ENCODE measurements at places on chromosomes 5 and 9. TPM values are rescaled to one million over a fixed set of nuclear protein-coding genes. Genes with fewer than 3 reads are reported as not detected.

Gene DMRTA1
- total RNA-seq = 0.32 TPM

Gene PCDHA1
- under 0.01 TPM for total RNA-seq

Gene ZDHHC11
- total RNA-seq = 0.64 TPM

Gene P4HA2
- total RNA-seq = 191 TPM

- peak; percentile 26 for DNase-seq
Observed at GRCh38 chr5:157113002-157113401, 4.2 kb upstream of the HAVCR2 start.

- no peak for DNase-seq
Observed at GRCh38 chr5:73625372-73625943, 538 bp upstream of the ARHGEF28 start.

DNA sequence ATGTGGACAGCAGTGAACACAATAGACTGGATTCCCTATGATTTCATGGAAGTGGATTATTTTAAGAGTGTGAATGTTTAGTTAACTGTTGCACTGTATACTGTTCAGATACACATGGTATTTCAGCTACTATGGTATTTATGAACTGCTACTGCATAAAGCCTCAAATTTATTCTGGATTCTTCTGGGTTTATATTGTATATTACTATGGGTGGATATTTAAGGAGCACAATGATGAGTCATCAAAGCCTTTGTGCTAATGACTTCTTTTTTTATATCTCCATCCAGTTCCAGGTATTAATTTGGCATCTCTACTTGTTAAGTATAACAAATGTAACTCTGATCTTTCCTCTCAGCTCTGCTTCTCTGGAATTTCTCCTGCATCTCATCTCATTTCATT, 6.8 kb downstream of the KDM4C start:
- no peak for DNase-seq

GRCh38 chr9:8962084-8962483, 1162.5 kb upstream of the DMAC1 start:
- no peak for DNase-seq

DNA sequence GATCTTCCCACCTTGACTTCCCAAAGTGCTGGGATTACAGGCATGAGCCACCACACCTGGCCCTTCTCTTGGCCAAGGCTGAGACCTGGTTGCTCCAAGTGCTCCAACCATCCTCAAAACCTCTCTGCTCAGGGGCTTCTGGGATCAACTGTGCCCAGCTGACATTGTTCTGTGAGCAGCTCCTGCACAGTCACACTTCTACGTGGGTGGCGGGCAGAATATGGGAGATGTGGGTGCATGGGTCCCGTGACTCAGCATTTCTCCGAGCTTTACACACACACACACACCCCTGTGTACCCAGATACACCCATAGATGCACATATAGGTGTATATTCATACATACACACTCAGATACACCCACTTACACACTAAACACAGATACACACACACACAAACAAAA, 10.5 kb upstream of the MYORG start:
- no peak for DNase-seq

GRCh38 chr9:83154087-83154736, 91.3 kb upstream of the RASEF start:
- DNase-seq = peak; percentile 9

- DNase-seq = no peak
Observed at GRCh38 chr5:88689668-88690408, 193.1 kb downstream of the MEF2C start.

- no peak for DNase-seq
Observed at GRCh38 chr9:114718801-114719221, 36.8 kb upstream of the TEX48 start.

DNA sequence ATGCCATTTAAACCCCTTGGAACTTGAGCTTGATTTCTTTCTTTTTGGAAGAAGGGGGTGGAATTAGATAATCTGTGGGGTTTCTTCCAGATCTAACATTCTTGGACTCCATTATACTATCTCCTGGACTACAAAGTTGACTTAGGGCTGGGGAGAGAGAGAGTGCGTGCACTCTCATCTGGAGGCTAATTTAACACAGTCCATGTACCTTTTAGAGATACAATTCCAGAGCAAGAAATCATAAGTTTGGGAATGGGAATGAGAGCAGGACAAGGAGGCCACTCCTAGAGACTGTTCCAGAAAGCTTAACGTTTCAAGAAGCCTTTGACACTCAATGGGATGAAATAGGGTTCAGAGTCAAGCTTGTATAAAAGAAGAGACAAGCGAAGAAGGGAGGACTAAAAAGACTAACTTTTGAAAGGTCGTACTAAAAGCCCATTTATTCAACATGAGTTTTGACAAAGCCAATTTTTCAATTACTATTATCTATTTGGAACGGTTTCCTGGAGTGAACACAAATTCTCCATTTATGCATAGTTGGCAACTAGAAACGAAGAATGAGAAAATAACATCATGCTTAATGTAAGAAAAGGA, 83.4 kb downstream of the ACTL7B start:
- DNase-seq = no peak

DNA sequence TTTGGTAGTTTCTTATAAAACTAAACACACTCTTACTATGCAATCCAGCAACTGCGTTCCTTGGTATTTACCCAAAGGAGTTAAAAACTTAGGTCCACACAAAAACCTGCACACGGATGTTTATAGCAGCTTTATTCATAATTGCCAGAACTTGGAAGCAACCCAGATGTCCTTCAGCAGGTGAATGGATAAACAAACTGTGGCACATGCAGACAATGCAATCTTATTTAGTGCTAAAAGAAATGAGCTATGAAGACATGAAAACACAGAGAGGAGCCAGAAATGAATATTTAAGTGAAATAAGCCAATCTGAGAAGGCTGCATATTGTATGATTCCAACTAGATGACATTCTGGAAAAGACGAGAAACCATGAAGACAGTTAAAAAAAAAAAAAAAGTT, 10.7 kb downstream of the WNK2 start:
- DNase-seq = no peak

GRCh38 chr9:122206118-122207046, 22.4 kb downstream of the LHX6 start:
- DNase-seq = peak; percentile 33

All from fibroblast of villous mesenchyme (primary cell).